Dorsolateral prefrontal cortex (tissue), 122 donors: ENCODE measurements at places on chromosomes 3 and 15. TPM values are rescaled to one million over a fixed set of nuclear protein-coding genes. Genes with fewer than 3 reads are reported as not detected.

- no peak for DNase-seq
These were observed 123.0 kb downstream of the ASB7 start for GRCh38 chr15:100725121-100726069.

DNA sequence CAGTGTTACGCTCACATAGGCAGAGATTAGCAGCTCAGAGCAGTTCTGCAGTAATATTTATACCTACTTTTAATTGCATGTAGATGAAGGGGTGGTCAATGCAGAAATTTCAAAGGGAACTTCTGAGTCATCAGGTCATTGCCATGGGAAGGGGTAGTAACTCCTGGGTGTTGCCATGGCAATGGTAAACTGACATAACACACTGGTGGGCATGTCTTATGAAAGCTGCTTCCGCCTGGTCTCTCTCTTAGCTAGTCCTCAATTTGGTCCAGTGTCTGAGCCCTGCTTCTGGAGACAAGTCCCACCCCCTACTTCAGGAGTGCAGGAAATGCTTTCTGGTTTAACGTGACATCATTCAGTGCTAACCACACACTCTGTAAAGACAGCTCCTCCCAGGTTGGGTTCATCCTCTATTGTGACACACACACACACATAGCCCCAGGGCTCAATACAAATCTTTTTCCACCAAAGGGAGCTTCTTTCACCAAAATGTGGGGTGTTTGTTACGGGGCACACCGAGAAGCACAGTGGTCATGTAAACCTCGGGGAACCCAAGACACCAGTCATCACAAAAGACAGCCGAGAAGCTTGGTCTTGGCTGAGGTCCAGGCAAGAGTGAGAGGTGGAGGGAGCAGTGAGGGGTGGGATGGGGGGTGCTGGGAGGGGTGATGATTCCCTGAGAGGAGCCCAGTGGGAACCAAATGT is 74.5 kb downstream of the TLE3 start:
- no peak for DNase-seq

DNA sequence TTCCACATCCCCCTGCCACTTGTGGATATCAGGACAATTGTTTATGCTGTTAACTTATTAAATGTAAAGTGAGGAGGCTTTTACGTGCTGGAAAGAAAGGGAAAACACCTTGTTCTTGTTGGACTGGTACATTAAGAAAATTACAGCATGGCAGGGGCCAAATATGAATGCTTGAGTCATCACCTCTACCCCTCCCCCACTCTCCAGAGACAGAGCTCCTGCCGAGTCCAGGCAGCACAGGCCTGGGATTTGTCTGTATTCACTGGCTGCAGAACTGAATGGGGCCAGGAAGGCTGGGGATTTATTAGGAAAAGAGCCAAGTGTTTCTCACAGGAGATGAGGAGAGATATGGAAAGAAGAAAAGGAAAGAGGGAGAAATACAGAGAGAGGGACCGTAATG is 308.9 kb downstream of the EPHB1 start:
- DNase-seq, result no peak

- DNase-seq, result no peak
These were observed 456 bp upstream of the TMEM62 start for GRCh38 chr15:43132830-43133429.

DNA sequence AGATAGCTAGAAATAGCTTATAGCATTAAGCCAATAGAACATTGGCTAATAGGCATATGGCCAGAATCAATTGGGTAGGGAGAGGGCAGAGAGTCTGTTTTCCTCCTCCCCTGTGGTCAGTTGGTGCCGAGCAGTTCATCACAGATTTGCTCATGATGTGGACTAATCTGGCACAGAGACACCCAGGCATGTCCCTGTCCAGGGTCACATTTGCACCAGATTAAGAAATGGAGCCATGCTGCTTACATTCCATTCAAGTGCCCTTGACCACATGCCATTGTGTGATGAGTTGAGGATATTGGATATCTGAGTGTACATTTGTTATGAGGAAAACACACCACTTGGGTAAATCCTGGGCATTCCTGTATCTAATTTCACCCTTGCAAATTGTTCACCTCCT is 53.4 kb downstream of the USP13 start:
- no peak for DNase-seq

- DNase-seq, result no peak
These were observed 2.7 kb upstream of the KNL1 start for GRCh38 chr15:40591389-40591788.

GRCh38 chr3:111311709-111312235 is 230.2 kb upstream of the CD96 start:
- DNase-seq, result no peak

GRCh38 chr3:16437640-16438039 is 75.9 kb downstream of the RFTN1 start:
- DNase-seq, result no peak

DNA sequence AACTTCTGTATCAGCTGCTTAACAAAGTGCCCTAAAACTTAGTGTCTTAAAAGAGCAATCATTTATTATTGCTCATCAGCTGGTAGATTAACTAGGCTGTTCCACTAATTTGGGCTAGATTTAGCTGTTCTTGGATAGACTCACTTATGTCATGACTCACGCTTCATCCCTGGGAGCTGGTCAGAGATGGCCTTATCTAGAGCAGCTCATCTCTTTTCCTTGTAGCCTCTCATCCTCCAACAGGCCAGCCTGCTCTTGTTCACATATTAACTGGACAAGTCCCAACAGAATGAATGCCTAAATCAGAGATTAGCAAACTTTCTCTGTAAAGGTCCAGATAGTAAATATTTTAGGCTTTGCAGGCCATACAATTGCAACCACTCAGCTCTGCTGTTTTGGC is 66.9 kb upstream of the PLAAT1 start:
- DNase-seq, result no peak

GRCh38 chr3:172616031-172616461 is 92.8 kb upstream of the TNFSF10 start:
- DNase-seq, result no peak

Gene CMTM7
- 2.0 TPM for total RNA-seq

Gene TF
- total RNA-seq, result 465 TPM

Gene C3orf33
- 10.6 TPM for total RNA-seq

Gene NPAP1
- 1.3 TPM for total RNA-seq
